ENCODE measurements at places on chromosomes 3 and 15.

DNA sequence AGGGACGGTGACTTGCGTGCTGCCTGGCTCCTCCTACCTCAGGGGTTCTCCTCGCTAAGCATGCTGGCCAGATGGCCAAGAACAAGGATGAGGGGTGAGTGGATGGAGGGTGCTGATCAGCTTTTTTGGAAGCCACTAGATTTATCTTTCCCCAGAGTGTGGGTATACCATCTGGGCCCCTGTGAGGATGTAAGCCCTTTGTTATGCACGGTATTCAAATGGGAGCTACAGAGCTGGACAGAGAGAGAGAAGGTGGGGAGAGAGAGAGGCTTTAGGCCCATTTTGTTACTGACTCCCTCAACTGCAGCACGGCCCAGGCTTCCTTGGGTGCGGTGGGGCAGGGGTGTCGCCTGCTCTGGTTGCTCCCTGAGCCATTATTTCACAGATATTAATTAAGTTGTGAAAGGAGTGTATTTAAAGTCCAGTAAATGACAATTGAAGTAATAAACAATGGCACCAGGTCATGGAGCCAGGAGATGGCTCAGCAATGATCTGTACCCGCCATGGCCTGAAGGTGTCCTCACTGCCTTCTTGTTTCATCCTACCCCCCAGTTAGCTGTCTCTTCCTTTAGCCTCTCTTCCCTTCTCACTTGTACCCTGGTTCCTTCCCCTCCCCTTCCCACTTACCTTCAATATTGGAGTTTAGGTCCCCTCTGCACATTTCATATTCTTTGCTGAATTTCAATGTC, 158.0 kb downstream of the CLSTN2 start:
- DNase-seq = no peak

- no peak for DNase-seq
These were observed 33.4 kb upstream of the KLHL25 start for GRCh38 chr15:85828126-85828525.

- no peak for DNase-seq
These were observed 9.1 kb downstream of the PLXND1 start for GRCh38 chr3:129597087-129597999.

- DNase-seq = no peak
These were observed 13.3 kb downstream of the VPS8 start for GRCh38 chr3:184825121-184825820.

GRCh38 chr15:31434588-31435260, 108.1 kb downstream of the KLF13 start:
- peak; percentile 67 for DNase-seq

- DNase-seq = no peak
These were observed 86.8 kb downstream of the RFTN1 start for GRCh38 chr3:16426665-16427064.

DNA sequence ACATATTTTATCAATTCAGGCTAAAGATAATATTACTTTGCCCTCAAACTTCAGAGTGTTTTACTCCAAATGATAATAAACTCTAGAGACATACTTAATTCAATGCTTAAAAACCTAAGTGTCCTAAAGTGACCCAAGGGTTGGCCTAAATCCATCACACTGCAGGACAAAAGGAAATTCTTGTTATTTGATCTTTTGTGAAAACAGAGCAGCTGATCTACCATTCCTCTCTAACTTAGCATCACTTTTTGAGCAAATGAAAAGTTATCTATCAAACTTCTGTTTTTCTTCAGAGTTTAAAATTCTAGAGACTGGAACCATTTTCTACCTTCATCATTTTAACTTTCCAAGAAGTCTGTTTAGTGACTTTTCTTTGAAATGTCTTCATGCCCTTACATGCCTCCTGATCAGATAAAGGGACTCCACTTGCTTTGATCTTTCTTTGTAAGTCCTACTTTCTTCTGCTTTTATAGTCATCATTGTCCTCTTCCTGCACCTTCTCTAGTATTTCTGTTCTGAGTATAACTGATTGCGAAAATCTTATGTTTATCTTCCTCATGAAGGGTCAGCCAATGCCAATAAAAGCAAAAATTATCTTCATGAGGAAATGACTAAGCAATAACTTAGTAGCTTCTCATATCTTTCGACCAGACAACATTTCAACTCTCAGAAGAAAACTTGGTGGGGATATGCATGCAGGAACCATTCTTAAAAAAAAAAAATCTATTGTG, 378.7 kb upstream of the TGFBR2 start:
- no peak for DNase-seq

- DNase-seq = no peak
These were observed 48.5 kb downstream of the MBNL1 start for GRCh38 chr3:152317184-152317583.

GRCh38 chr3:186644683-186645082, 4.5 kb downstream of the FETUB start:
- DNase-seq = no peak

DNA sequence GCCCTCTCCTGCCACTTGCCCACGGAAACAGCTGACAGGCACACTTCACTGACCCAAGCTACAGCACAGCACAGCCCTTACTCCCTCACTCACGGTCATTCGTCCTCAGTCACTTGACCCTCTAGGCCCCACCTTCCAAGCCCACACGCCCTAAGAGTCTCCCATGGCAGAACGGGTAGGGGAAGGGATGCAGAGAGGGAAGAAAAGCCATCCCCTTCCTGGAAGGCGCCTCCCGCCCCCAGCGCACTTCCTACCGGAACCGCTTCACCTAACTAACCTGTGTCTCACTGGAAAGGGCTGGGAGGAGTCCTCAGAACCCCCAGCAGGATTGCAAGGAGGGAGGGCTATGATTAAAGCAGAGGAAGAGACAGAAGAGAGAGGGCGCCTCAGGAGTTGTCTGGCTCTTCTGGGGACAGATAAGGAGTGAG, 22.9 kb downstream of the EPHB3 start:
- DNase-seq = no peak

- DNase-seq = no peak
These were observed 6.7 kb downstream of the SLC51A start for GRCh38 chr3:196222876-196223595.

GRCh38 chr15:101723171-101723873, 951 bp downstream of the TARS3 start:
- no peak for DNase-seq

GRCh38 chr3:46065294-46065705, 38.0 kb upstream of the XCR1 start:
- DNase-seq = peak; percentile 77

- DNase-seq = no peak
These were observed 22.3 kb upstream of the LINGO1 start for GRCh38 chr15:77654975-77655374.

DNA sequence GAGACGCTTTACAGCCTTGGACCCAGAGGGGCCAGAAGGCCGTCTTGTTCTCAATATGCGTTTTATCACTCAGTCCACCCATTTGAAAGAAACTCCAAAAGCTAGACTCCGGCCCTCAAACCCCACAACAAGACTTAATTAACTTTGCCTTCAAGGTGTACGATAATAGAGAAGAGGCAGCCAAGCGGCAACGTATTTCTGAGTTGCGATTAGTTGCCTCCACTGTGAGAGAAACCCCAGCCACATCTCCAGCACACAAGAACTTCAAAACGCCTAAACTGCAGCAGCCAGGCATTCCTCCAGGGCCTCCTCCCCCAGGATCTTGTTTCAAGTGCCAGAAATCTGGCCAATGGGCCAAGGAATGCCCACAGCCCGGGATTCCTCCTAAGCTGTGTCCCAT, 17.4 kb upstream of the INO80 start:
- DNase-seq = no peak

DNA sequence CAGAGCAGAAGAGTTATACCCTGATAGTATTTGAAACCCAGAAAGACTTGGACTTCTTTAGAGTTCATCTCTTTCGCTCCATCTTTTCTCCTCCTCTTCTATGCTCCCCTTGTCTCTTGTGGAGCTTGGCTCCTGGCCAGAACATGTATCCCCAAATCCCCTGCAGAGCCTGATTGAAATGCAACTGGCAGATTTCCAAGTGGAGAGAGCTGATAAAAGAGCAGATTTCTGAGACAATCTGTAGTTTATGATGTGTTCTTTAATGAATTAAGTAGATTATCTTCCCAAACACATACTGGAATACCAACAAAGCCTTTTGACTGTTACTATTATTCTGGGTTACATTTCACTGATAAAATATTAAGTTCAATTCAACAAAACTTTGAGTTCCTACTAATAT, 33.4 kb downstream of the UNC13C start:
- DNase-seq = no peak

All from activated CD8-positive, alpha-beta memory T cell treated with anti-CD3 and anti-CD28 coated beads for 1 hour (primary cell).